Central memory CD4-positive, alpha-beta T cell (primary cell): ENCODE measurements at places on chromosomes 3 and 15.

- no peak for DNase-seq
Observed at GRCh38 chr15:100531204-100531603, 2.5 kb upstream of the CERS3 start.

DNA sequence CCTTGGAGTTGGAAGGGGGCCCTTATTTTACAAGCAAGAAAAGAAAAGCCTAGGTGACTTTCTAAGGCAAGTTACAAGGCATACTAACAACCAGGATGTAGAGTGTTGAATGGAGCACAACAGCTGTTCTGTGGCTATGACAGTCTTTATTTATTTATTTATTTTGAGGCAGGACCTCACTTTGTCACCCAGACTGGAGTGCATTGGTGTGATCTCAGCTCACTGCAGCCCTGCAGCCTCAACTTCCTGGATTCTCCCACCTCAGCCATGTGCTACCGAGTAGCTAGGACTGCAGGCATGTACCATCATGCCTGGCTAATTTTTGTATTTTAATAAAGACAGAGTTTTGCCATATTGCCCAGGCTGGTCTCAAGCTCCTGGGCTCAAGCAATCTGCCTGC, 973.4 kb downstream of the ROBO1 start:
- DNase-seq, result no peak

DNA sequence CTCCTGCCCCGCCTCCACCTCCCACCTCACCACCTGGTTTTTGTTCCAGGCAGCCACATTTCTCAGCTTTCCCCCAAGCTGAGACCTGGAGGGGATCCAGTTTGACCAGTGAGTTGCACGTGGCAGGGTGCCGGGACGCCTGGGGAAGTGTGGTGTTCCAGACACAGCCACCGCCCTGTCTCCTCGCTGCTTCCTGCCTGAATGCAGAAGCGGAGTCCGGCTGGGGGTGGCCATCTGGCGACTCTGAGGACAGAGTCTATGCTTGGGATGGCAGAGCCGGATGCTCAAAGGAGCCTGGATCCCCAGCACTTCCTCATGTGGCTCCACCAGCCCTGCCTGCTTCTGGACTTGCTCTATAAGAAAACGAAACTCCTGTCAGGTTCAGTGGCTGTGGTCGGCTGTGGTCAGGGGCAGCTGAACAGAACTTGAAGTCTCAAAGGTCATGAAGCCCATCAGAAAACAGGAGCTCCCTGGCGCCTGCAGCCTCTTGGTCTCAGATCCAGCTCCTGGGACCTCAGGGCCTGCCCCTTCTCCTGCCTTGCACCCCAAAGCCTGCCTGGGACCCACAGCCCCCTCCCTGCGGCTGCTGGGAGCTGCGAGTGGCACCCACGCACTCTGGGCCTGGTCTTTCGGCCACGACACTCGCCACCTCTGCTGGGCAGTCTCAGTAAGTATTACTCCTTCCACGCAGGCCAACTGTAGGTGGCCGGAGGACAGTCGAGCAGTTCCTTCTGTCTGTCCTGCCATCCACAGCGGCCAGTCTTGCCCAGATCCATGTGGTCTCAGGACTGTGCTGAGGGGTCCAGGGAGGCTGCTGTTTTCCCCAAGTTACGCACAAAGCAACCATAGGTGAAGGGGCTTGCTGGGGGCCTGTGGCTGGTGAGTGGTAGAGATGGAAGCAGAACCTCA, 112.8 kb upstream of the MEF2A start:
- DNase-seq, result no peak

- DNase-seq, result no peak
Observed at GRCh38 chr3:158267015-158267414, 157.1 kb downstream of the RSRC1 start.

GRCh38 chr3:171772427-171773056, 37.7 kb downstream of the PLD1 start:
- peak; percentile 28 for DNase-seq

DNA sequence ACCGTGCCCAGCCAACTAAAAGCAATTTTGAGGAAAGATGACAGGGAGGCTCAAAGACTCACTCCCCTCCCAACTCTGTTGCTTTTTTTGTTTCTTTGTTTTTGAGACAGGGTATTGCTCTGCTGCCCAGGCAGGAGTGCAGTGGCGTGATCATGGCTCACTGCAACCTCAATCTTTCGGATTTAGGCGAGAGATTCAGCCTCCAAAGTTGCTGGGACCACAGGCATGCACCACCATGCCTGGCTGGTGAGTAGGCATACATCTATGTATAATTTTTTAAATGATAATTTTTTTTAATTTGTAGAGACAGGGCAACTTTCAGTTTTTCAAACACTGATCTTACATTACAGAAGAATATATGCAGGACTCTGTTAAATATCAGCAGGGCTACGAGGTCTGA, 15.8 kb upstream of the THUMPD3 start:
- no peak for DNase-seq

DNA sequence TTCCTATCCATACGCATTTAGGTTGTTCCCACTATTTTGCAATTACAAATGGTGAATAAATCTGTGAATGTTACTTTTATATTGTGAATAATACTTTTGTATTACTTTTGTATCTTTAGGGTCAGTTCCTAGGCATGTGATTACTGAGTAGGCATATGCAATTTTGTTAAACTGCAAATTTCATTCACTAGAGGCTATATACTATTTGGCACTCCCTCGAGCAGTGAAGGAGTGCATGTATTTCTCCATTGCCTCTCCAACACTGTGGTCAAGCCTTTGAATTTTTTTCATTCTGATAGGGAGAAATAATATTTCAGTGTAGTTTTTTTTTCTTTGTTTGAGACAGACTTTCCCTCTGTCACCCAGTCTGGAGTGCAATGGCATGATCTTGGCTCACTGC, 8.4 kb upstream of the CMTM6 start:
- no peak for DNase-seq

DNA sequence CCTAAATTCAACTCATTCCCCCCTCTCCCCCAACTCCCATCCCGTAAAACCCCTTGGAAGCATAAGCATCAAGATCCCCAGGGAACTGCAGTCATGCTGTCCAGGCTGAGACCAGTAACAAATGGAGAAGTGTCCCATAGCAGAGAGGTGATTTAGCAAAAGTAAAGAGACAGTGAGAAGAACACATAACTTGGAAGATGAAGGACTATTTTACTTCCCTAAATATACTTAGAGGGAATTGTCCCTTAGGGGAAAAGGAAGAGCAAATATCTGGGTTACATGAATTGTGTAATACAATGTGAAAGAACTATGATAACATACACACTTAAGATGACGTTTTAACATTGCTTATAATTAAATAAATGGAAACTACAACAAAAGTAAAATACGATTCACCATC, 61.6 kb upstream of the LRRFIP2 start:
- DNase-seq, result no peak
